ENCODE measurements at places on chromosomes 3 and 15.

GRCh38 chr15:71612397-71612722, 198.0 kb upstream of the NR2E3 start:
- DNase-seq = no peak

DNA sequence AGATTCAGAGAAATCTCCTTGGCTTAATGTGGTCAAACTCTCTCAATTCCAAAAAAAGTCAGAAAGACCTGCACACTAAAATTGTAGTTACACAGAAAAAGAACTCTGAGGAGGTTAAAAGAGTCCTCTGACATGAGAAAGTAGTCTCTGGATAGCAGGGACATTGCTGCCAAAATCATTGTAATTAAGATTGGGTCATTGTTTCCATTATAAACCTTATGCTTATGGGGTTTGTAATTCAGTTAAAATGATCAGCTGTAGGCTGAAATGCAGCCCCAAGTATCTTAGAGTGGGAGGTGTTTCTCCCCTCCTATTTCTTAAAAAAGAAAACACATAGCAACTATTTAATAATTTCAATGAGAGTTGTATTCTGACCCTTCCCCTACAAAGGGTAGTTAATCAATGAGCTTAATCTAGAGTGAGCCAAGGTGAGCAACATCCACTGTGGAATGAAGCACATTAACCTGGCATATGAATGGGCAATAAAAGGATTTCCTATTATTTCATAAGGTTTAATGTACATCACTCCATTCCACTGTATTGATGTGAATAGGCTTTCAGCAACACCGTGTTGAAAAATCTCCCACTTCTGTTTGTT, 406.9 kb downstream of the TIGIT start:
- no peak for DNase-seq

GRCh38 chr3:184239221-184239620, 9.5 kb downstream of the ALG3 start:
- no peak for DNase-seq

DNA sequence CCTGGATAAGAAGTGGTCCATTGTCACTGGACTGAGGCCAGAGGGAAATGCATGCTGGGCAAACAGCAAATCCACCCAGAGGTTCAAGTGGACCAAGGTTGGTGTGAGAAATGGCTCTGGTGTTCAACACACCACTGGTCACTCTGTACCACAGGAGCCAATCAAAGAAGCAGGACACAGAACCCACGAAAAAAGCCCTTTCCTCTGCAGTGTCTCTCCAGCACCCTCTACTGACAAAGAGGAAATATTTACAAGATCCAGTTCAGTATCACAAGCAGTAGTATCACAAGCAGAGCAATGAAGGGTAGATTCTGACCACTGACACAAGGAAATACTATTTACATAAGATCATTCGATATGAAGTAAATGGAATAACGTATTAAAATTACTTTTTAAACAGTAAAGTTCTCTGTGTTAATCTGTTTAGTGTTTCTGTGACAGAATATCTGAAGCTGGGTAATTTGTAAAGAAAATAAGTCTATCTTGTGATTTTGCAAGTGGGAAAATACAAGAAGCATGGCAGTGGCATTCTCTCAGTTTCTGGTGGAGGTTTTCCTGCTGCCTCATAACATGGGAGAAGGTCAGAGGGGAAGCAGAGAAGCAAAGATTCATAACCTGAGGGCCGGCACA, 390.7 kb downstream of the EFHB start:
- no peak for DNase-seq

DNA sequence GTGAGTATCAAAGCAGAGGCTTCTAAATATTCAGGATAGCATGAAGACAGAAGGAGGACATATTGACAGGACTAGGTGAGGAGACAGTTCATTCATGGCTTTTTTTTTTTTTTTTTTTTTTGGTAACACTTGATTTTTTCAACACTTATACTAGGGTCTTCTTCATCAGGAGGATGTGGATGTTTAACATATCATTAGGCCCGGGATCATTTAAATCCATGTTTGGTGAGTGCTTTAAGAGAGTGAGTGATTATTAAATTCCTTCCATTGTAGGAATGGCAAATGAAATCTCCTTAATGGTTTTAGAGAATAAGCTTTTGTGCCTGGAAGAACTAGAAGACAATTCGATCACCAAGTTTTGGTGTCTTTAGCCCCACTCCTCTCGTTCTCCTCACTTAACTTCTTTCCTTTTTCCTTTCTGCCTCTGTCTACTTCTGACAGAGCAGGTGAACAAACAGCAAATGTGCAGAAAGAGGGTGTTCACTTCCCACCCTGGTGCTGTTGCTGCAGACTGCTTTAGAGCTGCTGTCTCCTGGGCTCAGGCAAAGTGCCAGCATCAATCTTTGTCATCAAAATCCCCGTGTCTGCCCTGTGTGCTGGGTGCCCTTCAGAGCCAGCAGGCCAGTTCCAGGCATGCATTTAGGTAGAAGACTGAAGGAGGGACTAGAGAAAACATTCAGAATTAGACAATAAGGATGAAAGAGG, 35.6 kb upstream of the RAB11A start:
- DNase-seq = no peak

- no peak for DNase-seq
Observed at GRCh38 chr3:151225040-151225975, 22.3 kb upstream of the GPR171 start.

DNA sequence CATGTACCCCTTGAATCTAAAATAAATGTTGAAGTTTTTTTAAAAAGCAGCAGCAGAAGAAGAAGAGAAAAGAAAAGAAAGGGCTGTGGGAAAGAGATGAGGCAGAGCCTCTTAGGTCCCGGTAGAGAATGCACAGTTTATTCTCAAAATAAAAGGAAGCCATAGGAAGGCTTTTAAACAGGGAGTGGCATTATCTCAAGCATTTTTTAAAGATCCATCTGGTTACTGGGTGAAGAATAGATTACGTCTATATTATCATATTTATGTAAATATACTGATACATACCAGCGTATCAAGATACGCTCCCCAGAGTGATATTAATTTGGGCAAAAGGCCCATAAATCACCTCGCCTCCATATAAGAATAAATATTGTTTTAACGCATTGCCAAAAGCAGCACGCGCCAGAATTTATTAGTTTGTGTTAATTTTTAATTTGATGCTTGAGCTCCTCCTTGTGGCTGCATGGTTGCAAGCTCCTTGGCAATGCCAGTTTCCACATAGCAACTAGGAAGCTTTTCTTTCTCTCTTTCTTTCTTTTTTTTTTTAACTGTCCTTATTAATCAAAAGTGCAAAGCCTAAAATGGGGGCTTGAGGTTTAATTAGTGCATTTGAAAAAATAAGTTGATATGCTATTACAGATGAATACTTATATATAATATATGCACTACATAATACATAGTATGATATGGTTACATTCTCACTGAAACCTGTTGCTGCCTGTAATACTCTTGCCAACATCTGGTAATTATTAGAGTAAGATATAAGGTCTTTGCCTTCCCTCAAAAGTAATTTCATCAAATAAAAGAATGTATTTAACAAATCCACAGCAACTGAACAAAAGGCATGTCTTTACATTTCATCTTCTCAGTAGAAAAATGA, 242.8 kb upstream of the UBE2E2 start:
- DNase-seq = no peak

DNA sequence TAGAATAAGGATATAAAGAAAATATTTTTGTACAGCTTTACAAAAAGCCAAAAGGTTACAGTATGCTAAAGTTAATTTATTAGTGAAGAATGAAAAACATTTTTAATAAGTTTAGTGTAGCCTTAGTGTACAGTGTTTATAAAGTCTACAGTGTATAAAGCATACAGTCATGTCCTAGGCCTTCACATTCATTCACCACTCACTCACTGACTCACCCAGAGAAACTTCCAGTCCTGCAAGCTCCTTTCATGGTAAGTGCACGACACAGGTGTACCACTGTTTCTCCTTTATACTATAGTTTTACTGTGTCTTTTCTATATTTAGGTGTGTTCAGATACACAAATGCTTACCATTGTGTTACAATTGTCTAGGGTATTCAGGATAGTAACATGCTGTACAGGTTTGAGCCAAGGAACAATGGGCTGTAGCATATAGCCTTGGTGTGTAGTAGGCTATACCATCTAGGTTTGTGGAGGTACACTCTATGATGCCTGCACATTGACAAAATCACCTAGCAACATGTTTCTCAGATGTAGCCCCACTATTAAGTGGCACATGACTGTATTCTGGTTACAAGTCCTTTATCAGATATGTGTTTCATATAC, 197.1 kb upstream of the KBTBD8 start:
- DNase-seq = no peak

- no peak for DNase-seq
Observed at GRCh38 chr3:71300951-71301393, 282.6 kb downstream of the FOXP1 start.

GRCh38 chr3:129777806-129778205, 115.7 kb downstream of the TMCC1 start:
- DNase-seq = peak; percentile 10

DNA sequence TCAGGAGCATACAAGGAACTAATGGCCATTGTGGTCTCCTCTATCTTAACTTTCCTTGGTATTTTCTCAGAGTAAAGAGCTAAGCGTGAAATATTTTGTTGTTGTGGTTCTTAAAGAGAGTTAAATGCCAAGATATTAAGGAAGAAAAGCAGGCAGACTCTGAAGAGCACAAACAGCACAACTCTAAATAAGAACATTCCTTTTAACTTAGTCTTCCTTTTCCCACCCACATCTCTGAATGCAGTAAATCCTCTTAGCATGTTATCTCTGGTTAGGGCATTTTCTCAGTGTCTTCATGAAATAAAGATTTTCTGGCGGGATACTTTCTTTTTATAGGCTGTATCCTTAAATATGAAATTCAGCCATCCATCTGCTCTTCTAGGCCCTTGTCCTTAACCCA, 1.5 kb downstream of the GPR87 start:
- no peak for DNase-seq

- DNase-seq = no peak
Observed at GRCh38 chr3:57586778-57587177, 10.4 kb downstream of the ARF4 start.

- DNase-seq = no peak
Observed at GRCh38 chr15:56776839-56777238, 43.5 kb upstream of the ZNF280D start.

DNA sequence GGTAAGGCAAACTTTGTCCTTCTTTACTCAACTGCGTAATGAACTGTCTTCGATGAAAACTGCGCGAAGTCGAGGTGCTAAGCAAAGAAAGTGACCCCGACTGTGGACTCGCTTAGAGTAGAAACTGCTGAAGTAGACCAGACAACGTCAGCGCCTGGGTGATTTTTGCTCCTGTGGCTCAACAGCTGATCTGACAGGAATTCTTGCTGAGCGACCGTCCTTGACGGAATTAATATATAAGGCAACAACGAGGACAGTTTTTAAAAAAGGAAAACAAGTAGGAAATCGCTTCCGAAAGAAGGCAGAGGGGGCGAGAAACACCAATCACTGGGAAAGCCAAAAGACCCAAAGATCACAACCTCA, 541 bp downstream of the RPS27L start:
- peak; percentile 25 for DNase-seq

DNA sequence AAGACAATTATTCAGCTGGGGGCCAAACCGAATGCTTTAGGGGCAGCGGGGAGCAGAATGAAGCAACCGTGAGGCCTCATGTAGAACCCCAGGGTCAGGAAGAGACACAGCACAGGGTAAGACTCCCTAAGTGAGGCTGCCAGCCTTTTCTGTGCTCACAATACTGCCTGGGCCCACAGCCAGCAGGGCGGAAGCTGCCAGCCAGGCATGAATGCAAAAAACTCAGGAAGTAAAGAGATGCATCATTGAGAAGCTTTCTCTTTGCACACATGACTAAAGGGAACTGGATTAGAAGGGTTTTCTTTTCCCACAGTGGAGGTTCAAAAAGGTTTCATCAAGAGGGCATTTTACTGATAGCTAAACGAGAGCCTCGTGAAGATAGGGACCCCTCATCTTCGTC, 33.3 kb downstream of the CA12 start:
- DNase-seq = peak; percentile 41

GRCh38 chr3:104316118-104316517, 1050.6 kb upstream of the ALCAM start:
- DNase-seq = no peak

GRCh38 chr15:29792426-29793159, 29.7 kb downstream of the TJP1 start:
- DNase-seq = no peak

GRCh38 chr15:27454281-27455075, 483.5 kb downstream of the GABRG3 start:
- DNase-seq = no peak

DNA sequence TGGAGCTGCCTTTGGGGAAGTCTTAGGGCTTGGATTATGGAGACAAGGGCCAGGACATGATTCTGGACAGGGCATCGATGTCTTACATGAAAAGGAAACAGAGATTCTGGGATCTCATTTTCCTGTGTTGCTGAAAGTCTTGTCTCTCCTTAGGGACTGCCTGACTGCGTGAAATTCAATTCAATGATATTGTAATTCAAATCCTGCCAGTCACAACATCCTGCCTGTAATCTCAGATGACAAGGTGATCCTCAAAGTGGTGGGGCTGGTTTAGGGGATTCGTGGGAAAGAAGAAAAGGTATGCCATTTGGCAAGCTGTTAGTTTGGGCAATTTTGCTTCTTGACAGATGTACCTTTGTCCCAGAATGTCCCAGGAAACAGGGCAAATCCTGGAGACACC, 129.1 kb downstream of the KBTBD8 start:
- DNase-seq = no peak

DNA sequence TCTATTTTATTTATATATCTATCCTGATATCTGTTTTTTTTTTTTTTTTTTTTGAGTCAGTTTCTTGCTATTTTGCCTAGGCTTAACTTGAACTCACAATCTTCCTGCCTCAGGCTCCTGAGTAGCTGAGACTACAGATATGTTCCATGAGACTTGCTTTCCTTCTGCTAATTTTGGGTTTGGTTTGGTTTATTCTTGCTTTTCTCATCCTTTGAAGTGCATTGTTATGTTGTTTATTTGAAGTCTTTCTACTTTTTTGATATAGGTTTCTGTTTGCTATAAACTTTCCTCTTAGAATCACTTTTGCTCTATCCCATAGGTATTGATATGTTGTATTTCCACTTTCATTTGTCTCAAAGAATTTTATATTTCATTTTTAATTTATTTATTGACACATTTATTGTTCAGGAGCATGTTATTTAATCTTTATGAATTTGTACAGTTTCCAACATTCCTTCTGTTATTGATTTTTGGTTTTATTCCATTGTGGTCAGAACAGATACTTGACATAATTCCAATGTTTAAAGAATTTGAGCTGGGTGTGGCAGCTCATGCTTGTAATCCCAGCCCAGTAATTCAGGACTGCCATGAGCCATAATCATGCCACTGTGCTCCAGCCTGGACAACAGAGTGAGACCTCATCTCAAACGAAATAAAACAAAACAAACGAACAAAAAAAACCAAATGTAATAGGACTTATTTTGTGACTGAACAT, 62.3 kb upstream of the PLSCR4 start:
- no peak for DNase-seq
